ENCODE measurements at places on chromosomes 2 and 18.

DNA sequence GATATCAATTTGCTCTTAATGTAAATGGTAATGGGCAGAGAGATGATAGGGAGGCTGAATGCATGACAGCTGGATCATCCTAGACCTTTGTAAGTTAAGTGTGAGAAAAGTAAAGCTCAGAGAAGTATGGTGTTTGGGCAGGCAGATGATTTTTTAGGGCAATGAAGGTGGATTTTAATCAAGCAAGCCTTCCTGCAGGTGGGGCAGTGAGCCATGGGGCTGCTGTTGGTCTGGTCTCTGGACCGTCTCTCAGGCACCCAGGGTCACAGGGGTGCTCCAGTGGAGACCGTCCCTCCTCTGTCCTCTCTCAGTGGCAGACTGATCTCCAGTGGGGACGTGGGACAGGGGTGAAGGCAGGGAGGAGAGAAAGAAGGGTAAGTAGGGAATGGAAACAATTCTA lies 69.8 kb upstream of the STK17B start:
- peak; percentile 35 for DNase-seq

GRCh38 chr2:151902829-151903228 lies 74.6 kb upstream of the ARL5A start:
- no peak for DNase-seq

DNA sequence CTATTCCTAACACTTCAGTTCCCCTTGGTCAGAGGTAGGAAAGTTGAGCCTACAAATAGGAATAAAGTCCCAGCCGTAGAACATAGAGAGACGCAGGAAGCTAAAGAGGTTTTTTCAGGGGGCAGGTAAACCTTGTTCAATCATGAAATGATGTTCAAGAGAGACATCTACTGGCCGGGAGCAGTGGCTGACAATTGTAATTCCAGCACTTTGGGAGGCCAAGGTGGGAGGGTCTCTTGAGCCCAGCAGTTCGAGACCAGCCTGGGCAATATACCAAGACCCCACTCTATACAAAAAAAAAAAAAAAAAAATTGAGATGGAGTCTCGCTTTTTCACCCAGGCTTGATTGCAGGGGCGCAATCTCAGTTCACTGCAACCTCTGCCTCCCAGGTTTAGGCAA lies 66.7 kb upstream of the DNAJC10 start:
- DNase-seq: no peak

DNA sequence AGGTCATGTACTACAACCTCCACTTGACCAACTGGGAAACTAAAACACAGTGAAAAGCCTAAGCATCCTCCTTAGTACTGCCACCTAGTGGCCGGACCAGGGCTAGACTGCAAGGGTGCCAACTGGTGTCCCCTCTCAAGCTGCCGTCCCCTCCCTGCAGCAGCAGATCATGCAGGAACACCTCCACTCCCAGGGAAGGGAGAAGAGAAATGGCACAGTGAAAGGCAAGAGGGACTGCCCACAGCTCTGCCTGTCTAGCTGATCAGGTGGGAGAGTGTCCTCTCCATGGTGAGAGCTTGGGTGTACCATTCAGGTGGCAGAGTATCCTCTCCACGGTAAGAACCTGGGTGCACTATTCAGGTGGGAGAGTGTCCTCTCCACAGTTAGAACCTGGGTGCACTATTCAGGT lies 78.1 kb downstream of the AAK1 start:
- DNase-seq: peak; percentile 55

GRCh38 chr2:239202836-239203235 lies 198.0 kb downstream of the HDAC4 start:
- DNase-seq: no peak

- no peak for DNase-seq
These were observed at the start of gene EVX2 for GRCh38 chr2:176083796-176084261. Gene EVX2, minus strand, starts transcription at chr2:176083962. Its CDS starts 186 bp downstream, at chr2:176083776.

- no peak for DNase-seq
These were observed 94.0 kb downstream of the AQP4 start for GRCh38 chr18:26771524-26771923.

DNA sequence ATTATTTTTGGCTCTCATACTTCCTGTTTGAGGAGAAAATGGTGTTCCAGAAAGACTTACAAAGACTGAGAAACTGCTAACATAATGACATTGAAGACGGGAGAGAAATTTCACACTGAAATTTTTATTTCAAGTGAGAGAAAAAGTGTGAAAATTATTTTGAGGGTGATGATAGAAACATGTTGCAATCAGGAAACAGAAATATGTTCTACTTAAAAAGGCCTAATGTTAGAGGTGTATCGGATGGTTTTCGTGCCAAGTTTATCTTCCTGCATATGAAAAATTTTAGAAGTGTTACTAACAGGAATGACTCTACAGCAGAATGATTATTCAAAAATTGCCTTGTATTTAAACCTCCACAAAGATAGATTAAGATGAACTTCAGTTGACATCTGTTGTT lies 50.5 kb downstream of the KCNE4 start:
- no peak for DNase-seq

DNA sequence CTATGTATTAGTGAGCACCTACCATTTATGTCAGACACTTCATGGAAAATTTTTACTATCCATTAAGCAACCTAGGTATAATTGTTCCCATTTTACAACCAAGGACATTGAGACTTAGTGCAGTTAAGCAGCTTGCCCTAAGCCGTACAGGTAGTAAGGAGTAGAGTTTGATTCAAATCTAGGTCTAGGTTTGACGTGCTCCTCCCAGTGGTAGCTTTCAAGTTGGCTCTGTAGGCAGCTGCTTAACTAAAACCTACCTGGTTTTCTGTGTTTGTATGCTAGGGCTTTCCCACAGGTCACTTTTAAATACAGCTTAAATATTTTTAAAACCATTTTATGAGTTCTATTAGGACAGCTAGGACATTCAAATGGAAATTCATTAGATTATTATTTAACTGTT lies 69.7 kb downstream of the NUP35 start:
- DNase-seq: no peak

DNA sequence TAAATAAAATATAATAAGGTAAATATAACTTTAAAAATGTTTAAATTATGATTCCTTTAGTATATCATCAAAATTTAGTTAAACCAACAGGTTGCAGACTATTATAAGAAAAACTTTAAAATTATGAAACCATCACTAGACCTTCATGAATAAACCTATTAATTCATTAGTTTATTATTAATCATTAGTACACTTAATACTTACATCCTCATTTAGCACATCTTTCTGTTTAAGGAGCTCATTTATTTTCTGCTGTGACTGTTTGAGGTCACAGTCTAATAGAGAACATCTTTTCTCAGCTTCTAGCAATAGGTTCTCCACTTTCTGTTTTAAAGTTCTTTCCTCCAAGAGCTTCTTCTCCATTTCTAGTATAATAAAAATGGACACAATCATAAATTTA lies 52.8 kb downstream of the SLC66A3 start:
- DNase-seq: no peak

DNA sequence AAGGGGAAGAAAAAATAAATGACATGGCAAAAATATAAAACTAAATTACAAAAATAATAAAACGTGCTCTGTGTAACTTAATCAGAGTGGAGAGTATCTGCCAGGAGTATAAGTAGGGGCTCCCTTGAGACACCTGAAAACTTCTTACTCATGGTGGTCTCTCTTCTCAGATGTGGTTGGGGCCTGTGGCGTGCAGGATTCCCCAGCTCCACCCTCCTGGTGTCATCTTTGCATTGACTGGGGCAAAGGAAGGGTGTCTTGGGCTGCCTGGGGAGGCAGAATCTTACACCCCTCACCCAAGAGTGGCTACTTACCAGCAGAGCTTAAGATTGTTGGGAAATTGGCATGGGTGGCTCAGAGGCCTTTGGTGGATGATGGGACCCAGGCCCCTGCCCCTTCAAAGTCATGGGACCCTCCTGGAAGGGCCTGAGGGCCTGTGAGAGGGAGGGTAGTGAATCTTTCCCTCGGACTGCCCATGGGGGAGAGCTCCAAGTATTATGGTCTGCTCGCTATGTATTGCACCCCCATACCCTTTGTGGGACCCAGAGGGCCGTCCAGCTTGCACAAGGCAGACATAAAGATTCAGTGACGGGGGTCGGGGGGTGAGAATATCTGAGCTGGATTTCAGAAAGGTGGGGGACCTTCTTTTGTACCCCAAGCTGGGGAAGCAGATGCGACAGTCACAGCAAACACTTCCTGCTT lies 6.9 kb upstream of the TRAF3IP1 start:
- DNase-seq: no peak

- no peak for DNase-seq
These were observed 106.0 kb downstream of the UBR3 start for GRCh38 chr2:169933124-169933711.

Data from NK-92 treated with Interleukin-12 subunit alpha and Interleukin-12 subunit beta, amount 100 ng/mL, for 24 hours (cell line).